ENCODE measurements at places on chromosomes 12 and 14.

- no peak for DNase-seq
Observed at GRCh38 chr14:75857199-75857598, 124.6 kb downstream of the TGFB3 start.

GRCh38 chr14:77000340-77001270 lies 27.9 kb downstream of the IRF2BPL start:
- peak; percentile 12 for DNase-seq

DNA sequence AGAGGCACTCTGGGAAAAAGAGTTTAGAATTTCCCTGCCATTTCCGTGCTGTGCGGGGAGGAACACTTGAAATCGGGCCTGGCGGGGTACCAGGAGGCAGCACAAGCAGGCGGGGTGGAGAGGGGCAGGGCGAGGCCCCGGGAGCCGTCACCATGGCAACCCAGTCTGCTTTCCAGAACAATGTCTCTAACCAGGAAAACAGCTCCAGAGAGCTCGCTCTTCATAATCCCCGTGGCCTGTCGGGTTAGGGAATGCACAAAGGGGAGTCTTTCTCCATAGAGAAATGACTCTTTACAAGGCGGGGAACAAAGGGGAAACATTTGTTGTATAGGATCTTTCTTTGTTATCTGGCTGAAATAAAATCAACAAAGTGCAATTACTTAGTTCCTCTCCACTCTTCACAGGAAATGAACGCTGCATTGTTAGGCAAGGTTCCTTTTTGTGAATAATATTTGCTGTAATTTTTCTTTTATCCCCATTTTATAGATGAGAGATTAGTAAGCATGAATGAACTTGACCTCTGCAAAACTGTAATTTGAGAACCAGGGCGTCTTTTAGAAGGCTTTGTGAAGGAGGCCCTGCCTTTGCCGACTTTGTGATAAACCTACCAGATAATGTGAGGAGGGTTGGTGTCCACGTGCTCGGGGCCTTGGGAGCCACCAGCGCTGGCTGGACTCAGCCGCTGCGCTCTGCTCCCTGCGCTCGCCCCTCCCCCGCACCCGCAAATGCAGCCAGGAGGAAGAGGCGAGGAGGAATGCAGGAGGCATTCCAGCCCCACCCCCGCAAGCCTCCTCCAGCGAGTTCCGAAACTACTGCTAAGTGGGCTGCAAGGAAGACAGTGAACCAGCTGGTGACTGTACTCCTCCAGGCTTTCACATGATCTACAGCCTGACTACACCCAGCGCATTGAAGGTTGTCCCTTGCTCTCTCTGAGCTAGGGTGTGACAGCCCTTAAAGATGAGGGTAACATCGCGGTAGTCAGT lies 105.2 kb upstream of the ATF7IP start:
- peak; percentile 76 for DNase-seq

DNA sequence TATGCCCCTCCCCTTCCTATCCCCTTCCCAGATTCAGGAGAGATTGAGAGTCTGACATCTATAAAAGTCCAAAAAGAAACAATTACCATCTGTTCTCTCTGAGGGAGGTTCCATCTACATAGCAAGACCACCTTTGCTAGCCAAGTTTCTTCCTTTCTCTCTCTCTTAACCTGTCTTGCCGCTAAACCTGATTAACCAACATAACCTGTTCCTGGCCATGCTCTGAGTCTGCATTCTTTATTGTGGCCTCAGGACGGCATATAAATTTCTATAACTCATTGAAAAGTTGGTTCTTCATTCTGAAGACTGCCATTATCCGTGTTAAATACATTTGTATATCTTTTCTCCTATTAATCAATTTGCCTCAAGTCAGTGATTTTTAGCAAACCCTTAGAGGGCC lies 594.0 kb downstream of the KCNH5 start:
- no peak for DNase-seq

GRCh38 chr12:26939953-26940352 lies 1.7 kb downstream of the FGFR1OP2 start:
- no peak for DNase-seq

GRCh38 chr14:70915415-70915814 lies 8.2 kb downstream of the PCNX1 start:
- no peak for DNase-seq

- DNase-seq = no peak
Observed at GRCh38 chr14:100899884-100900771, 3.4 kb downstream of the RTL1 start.

DNA sequence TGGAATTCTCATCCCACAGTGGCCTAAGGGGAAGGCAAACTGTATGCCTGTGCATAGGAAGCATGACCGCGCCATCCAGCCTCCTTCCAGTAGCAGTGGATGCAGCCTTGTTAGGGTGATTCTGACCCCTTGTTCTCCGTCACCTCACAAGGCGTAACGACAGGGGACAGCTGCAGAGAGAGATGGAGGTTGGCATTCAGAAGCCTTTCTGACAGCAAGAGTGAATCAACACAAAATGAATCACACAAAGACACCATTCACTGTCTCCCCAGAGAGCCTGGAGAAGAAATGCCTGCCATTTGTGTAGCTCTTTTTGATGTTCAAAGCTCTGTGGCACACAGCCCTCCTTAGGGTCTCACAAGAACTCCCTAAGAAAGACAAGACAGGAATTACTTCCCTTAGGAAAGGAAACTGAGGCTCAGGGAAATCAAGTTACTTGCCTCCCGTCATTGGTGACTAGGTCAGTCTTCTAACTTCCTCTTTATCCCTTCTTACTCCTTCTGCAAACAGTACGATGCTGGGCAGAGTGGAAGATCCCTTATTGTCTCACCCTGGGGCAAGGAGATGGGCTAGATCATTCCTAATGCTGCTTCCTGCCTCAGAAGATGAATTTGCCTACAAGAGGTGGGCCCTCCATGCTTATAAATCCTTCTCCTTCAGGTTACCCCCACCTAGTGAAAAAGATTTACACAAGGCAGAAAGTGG lies 280.9 kb downstream of the CACNA1C start:
- DNase-seq = no peak

DNA sequence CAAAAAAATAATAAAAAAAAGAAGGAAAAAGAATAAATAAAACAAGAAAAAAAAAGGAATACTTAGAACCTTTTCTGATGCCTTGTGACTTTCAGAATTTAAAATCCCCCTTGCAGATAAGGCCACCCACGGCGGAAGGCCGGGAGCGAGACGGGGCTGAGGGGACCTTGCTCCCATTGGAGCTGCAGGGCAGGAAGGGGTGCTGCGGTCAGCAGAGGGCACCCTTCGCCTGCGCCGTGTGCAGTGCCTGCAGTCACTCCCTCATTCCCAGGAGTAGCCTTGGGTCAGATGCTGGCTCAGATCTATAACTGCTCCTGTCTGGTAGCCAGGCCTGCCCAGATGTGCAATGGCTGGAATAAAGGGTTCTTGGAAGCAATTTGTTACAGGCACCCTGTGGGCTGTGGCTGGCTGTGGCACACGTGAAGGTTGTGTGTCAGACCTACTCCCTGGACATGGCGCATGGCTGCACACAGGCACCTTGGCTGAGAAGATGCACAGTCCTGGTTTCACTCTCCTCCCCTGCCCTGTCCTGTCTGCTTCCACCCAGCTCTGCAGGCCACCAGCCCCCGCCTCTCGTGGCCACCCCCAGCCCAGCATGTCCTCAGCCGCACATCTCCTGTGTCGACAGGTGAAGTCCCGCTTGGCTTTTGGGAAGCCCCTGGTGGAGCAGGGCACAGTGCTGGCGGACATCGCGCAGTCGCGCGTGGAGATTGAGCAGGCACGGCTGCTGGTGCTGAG lies 13.4 kb upstream of the ALDH2 start:
- DNase-seq = peak; percentile 18

DNA sequence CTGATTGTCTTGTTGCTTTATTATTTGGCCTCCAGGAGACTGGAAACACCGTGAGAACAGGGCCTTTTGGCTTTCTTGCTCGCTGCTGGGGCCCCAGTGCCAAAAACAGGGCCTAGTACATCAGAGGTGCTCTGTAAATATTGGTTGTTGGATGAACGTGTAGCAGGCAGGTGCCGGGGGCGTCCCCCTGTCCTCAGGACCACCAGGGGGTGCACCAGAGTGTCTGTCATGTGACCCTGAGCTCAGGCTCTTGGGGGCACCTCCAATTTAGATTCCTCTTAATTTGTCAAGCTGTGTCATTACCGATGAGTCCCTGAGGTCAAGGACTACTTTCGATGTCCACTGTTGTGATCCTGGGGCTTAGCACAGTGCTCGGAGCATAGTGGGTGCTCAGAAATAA lies 87.1 kb downstream of the ACACB start:
- no peak for DNase-seq

GRCh38 chr12:29150462-29150861 lies 1.4 kb downstream of the FAR2 start:
- DNase-seq = no peak

GRCh38 chr12:19382563-19382962 lies 56.7 kb upstream of the AEBP2 start:
- no peak for DNase-seq

- DNase-seq = no peak
Observed at GRCh38 chr12:131737150-131737827, 26.4 kb downstream of the SFSWAP start.

DNA sequence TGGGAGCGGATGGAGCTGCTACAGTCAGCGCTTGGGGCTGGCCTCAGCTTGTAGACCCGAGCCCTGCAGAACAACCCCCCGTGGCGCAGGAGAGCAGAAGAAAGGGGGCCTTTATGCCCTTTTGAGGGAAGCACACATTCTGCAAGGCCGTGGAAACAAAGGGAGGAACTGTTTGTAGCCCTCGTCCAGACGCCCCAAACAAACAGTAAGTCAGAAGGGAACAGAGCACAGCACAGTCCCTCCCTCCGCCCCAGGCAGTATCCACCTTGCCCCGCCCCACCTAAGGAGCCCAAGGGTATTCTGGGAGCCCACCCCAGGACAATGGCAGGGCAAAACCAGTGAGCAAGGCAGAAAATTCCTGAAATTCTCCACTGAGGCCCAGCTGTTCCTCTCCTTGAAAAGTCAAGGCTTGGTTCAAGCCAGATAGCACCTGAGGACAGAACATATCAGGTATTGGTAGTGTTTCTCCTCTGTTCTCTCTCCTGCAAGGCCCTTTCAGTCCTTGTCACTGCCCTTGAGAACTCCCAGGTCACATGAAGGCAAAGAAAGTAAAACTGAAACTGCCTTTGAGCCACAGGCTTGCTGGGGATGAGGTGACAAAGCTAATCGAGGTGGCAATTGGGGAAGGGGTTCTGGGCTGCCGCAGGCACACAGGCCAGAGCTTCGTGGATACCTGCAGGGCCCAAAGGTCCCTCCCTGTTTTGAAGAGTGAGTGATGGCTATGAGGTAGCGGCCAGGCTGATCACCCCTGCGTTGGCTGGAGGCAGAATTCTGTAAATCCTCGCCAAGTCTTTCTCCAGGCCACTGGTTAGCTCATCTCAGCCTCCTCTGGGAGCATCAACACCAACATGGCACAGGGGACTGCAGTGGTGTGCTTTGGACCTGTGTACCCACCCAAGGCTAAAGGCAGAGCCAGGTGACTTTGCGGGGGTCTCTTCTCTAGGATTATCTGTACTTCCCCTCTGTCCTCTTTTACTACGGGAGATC lies 499 bp downstream of the DGLUCY start:
- DNase-seq = peak; percentile 64

GRCh38 chr12:51746416-51746815 lies 102.1 kb downstream of the FIGNL2 start:
- no peak for DNase-seq

DNA sequence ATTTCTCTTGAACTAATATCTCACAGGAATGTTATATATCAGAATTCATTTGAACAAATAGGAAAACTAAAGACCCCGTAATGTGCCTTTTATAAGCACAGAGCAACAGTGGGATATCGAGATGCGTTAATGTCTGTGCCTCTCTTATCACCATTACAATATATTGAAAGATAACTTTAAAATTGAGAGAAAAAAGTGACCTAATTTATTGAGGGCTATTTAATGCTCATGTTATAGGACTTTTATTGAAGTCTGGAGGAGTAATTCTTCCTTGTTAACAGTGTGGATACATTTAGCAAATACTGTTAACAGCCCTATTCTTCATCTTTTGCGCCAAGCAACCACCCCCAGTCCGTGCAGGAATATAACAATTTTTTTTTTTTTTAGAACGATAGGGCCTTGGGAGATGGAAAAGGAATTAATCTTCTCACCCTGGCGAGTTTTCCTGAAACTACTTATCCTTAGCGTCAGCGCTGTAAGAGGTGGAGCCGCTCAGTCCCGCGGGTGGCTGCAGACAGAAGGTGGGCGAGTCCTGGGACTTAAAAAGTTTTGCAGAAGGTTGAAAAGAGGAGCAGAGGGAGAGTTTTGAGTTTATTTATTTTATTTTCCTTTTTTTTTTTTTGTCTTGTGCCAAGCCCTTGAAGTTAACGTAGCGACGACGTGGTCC lies 11.0 kb downstream of the FOXG1 start:
- no peak for DNase-seq

DNA sequence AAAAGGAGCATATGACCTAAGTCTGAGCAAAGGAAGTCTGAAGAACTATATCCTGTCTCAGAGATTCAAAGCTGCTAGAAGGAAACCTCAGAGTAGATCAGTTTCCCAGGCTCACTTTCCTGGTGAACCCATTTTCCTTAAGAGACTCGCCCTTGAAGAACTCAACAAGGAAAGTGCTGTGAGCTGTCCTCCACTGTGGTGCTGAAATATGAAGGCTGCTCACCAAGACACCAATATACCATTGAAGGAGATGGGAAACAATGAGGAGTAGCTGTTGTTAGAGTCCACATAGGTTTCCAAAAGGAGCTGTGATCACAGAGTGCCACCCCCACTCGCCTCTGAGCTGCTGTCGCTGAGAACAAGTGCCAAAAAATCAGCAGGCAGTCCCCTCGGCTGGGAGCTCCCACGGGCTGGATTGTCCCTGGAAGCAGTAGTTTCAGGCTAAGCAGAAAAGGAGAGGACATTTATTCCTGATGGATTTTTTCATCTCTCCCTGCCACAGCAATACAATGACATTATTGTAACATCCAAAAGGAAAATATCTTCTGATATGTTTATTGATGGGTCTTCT lies 282.1 kb downstream of the RPS29 start:
- DNase-seq = no peak

GRCh38 chr12:3673981-3674708 lies 78.8 kb downstream of the CRACR2A start:
- no peak for DNase-seq

DNA sequence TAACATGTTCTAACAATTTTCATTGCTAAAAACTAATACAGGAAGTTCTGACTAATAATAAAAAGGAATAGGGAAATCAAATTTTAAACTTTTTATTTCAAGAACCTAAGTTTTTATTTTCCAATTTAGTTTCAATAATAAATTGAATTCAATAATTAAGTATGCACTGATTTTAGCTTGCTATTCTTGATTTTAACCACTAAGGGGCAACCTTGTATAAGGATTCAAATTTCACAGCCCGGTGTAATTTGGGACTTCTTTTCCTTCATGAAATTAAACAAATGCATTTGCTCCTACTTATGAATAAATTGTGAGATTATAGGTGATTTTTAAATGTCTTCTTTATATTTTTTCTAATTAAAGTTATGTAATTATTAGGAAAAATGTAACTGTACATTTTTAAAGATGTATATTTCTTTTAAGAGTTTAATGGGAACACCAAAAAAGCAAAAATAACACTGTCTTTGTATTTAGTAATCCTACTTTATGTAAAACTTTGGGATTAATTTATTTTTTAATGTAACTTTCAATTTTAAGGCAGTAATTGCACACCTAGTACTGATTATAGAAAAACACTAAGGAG lies 241.4 kb upstream of the PDZRN4 start:
- no peak for DNase-seq

- no peak for DNase-seq
Observed at GRCh38 chr12:47017041-47017713, 62.2 kb upstream of the PCED1B start.

All from CD4-positive, alpha-beta T cell treated with Interferon gamma for 1 hour (primary cell).